ENCODE measurements at places on chromosomes 7 and 10. TPM values are rescaled to one million over a fixed set of nuclear protein-coding genes. Genes with fewer than 3 reads are reported as not detected.

GRCh38 chr7:130363026-130363847 is 17.1 kb upstream of the CPA1 start:
- no peak for DNase-seq

AFAP1L2 gene
- 6.3 TPM for total RNA-seq

SLC35G1 gene
- total RNA-seq = 1.6 TPM

DNA sequence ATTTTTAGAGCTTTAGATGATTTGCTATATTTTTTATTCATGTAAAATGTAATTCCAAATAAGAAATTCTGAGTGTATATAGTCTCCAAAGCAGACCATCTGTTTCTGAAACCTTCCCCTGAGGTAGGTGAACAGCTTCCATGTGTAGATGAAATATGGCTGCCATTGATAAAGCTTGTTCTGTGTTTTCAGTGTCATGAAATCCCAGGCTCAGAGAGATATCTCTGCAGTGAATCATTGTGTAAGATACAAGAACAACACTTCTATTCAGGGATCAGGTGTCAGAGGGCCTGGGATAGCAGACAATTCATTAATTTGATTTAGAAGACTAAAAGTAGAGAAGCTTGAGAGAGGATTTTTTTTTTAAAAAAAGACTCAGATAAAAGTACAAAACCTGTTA is 29.1 kb downstream of the ACTA2 start:
- no peak for DNase-seq

DNA sequence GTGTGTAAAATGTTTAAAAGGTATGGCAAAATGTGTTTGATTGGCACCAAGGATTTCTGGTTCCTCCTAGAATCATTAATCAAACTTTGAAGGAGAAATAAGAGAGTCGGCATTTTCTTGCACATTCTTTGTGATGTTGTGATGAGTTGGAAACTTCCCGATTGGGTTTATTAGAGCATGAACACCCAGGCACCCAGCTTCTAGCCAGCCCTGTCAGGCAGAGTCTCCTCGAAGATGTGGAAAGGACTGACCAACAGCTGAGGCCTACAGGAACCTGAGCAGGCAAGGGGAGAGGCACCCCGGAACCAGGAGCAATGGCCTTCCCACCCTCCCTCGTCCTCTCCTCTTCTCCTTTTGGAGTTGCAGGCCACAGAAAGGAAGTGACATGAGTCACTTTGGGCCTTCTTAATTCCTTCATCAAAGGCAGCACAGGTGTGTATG is 68.7 kb downstream of the EGFR start:
- no peak for DNase-seq
